Calu3 (cell line): ENCODE measurements at places on chromosomes 6 and 20.
A peak's percentile ranks its signal among the peaks of the same experiment; 100 is the strongest.

DNA sequence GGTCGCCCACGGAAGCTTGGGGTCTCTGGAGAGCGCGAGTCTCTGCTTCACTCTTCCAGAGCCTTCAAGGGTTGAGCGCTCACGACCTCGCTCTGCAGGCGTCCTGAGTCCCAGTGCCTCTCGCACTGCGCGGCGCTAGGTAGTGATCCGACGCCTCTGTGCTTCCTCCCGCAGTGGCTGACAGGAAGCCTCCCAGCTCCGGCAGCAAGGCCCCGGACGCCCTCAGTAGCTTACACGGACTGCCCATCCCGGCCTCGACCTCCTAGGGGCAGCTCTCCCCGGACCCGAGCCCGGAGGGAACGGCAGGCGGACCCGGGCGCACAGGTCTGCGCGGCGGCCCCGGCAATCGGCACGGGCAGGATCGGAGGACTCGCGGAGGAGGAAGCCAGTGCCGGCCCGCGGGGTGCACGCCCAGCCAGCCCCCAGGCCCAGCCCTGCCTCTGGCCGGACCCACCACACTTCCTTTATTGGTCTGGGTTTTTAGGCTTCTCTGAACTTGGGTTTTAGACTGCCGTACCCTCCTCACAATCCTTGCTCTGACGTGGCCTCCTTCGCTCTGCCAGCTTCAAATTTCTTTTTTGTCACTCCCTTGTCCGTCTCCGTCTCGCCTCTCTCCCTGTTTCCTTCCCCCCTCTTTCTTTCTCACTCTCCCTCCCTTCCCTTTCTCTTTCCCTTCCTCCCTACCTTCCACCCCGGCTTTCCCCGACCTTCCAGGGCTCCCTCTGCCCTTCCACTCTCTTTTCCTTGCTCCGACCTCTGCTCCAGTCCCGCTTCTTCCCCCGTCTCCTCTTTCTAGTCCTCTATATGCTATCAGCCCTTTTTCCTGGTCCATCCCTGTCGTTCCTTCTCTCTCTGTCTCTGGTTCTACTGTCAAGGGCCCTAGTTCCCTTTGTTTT lies 9.1 kb downstream of the PAX1 start:
- DNase-seq = no peak

DNA sequence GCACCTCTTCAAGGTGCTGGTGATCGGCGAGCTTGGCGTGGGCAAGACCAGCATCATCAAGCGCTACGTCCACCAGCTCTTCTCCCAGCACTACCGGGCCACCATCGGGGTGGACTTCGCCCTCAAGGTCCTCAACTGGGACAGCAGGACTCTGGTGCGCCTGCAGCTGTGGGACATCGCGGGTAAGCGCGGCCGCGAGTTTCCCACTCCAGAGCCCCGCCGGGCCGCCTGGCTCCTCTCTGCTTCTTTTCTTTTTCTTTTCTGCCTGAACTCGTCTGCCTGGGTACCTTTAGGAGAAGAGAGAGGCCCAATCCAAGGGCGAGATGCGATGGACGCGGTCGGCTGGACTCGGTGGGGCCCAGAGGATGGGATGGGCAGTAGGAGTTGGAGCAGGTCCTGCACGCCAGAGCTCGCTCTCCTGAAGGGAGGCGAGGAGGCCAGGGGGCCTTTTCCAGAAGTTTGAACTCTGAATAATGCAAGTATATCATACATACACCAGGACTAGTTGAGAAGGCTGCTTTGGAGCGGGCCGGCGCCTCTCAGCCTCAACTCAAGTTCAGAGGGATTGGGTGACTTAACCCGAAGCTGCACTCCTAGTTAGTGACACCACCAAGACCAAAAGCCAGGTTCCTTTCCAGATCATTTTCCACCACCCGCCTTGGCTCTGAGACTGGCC lies 445 bp downstream of the RAB32 start:
- DNase-seq = no peak

DNA sequence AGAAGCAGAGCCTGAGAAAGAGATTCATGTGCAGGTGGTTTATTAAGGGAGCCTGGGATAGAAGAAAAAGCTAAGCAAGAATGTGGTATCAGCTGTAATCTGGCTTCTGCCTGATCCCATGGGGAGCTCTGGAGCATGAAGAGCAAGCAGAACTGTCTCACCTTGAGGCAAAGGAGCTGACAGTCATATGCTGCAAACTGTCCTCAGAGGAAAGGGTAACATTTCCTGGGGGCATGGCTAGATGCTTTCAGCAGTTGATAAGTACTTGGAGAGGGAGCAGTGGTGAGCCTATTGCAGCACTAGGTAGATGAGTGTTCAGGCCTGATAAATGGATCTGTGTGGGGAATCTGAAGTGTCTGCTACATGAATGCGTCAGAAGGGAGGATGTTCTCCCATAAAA lies 621.5 kb upstream of the BTBD3 start:
- no peak for DNase-seq

GRCh38 chr6:15533379-15534026 lies 129.3 kb downstream of the DTNBP1 start:
- DNase-seq = no peak

DNA sequence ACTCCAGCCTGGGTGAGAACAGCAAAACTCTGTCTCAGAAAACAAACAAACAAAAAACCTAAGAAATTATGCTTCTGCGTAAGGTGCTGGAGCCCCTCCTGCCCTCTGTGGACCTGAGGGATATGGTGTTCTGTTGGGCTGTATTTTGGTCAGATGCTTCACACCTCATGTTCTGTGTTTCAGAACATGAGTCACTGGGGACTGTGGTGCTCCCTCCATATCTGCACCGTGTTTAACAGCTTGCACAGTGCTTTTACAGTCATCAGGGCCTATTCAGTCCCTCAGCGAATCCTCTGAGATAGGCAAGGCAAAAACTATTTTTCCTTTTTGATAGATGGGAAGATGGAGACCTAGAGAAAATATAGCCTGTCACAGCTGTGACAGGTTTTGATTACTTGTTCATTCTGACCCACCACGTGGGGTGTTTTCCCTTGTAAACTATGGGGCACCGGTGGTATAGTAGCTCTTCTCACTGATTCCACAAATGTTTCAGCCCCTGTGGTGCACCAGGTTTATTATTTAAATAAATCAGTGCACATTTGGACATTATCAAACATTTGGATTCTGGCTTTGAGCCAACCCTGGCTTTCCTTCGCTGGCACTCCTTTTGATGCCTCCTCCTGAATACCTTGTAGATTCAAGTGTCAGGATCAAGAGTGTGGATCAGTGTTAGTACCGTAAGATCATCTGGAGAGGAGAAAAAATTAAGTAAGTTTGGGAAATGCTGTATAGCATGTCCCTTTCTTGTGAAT lies 9.6 kb downstream of the TTPAL start:
- DNase-seq = no peak

DNA sequence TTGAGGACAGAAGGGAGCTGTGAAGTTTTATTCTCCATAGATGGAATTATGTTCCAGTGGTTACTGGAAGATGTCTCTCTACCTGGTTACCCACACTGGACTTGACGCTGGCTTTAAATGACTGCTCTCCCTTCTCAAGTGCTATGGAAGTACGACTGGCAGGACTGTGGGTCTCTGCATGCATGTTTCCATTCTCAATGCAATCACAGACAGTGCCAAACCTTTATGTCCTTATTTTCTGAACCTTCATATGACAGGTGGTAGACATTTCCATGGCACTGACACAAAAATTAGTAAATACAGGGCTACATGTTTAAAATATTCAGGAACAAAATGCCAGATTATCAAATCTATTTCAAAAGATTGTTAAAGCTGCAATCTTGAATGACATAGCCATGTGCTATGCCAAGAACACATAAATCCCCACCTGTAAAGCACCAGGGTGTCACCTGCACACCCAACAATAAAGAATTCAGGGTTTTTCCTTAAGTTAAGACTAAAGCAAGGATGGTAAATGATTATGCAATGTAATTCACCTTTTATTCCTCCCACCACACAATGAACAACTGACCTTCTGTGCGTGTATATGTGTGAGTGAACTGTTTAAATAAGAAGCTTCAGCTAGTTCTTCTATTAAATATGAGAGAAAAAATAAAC lies 153.3 kb upstream of the ENPP5 start:
- no peak for DNase-seq

DNA sequence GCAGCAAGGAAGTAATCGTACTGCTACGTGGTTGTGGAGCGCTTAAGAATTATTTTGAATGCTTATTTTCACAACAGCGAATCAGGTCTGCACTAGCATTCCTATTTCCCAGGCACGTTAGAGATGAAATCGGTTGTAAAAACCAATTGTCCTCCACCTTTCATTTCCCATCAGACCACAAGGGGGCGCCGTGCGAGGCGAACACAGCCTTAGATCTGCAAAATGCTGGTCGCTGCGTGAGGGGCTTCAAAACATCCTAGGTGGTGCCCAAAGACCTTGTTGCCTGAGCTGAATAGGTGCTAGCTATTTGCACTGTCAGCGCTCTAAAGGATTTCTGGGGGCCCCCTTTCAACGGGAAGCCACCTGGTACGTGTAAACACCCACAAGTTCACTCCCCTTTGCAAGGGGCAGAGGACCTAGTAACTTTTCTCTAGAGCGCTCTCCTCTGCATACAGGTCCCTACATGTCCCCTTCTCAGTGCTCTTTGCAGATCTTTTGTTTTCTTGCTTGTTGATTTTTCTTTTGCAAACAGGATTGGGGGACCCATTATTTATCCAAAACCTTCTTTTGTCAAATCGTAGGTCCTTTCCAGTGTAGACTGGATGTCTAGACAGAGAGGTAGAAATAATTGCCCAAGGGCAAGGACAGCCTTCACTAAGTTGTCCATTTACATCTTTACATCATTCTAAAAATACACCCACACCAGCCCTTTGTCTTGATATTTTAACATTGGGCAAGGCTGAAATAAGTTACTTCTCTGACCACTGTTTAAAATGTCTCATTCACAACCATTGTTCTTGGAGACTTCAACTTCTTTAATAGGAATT lies 59.8 kb downstream of the NEDD9 start:
- DNase-seq = peak; percentile 68

- no peak for DNase-seq
These were observed 29.6 kb downstream of the UBD start for GRCh38 chr6:29529956-29530355.

DNA sequence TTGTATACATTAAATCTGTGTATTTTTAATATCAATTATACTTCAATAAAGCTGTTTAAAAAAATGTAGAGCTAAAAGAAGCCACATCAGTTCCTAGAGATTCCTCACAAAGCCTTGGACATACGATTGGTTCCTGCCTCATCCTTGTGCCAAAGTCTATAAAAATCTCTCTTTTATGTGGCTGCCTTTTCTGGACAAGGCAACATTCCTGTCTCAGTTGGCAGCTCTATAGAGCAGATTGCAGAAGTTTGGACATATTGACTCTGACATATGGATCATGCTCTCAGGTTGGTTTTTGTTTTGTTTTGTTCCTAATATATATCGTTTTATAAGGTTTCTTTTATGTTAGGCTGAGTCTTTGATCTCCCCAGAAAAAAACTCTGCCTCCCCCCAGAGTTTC lies 148.9 kb downstream of the MAFB start:
- no peak for DNase-seq

DNA sequence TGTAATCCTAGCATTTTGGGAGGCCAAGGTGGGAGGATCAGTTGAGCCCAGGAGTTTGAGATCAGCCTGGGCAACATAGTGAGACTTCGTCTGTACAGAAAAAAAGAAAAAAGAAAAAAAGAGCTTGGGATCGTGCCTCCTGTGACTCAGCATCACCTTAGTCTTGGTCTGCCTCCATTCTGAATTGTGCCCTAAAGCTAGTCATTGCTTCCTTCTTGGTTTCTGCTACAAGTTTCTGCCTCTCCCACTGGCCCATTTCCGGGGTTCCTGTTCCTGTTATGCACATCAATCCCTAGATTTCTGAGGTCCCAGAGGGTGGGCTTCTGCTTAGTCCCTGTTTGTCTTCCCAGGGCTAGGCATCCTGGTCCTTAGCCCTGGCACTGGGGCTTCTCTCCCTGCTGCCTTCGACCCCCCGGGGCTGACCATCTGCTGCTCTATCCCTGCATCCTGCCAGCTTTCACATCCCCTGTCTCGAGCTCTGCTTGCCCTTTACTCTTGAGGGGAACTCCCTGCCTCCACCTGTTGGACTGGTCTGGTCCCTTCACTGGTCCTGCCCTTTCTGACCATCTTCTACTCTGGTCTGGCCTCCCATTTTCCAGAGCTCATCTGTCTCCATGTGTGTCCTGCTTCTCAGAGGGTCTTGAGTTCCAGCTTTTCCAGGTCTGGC lies 77.5 kb upstream of the ESR1 start:
- DNase-seq = no peak

GRCh38 chr6:148516617-148517016 lies 174.0 kb downstream of the SASH1 start:
- DNase-seq = no peak

GRCh38 chr6:43432009-43432945 lies 4.9 kb downstream of the ABCC10 start:
- no peak for DNase-seq

- no peak for DNase-seq
These were observed 368.6 kb downstream of the BTBD9 start for GRCh38 chr6:38271081-38271480.

DNA sequence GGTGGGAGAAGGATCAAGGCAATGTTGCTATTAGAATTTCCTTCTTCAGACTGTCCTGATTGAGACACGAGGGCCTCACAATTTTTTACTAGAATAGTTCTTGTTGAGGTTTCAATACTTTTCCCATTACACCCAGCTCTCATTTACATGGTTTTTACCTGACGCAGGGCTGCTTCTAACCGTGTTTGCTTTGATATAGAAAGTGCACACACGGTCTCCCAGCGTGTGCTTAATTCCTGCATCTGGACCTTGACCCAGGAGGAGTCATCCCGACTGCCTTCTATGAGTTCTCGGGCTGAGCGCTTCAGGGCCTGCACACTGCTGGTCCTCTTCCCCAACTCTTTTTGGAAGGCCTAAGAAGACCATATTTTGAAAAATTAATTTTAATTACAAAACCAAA lies 160.2 kb downstream of the DST start:
- DNase-seq = no peak

DNA sequence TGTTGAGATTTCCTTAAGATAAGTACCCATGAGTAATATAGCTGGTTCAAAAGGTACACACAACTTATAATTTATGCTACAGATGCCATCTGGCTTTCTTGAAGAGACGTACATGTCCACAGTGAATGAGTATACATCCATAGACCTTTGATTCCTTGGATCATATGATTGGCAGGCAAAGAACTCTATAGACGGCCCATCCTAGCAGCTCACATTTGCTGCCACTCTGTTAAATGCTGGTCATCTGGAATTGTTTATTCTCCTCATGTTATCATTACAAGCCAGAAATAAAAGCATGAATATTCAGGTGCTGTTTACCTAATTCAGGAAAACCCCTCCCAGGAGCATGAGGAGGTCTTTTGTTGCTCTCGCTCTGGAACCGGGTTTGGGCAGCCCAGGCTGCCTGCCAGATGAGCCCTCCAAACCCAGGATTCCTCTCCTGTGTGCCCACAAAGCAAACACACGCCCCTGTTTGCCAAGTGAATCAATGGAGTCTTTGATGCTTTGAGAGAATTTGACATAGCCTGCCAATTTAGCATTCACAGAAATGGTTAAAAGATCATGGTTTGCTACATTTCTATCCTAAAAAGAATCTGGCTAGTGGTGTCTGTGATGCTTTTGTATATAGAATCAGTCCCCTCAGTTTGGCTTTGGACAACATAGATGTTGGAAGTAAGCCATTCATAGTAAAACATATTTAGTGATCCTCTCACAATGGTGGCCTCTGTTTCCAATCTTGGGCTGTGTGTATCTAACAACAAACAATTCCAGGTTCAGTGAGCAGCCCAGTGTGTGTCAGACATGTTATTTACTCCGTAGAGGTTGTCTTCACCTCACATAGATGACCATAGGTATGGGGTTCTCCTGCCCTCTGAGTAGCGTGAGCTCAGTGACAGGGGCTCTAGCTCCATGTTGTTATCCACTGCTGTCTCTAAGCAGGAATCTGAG lies 17.5 kb upstream of the PLCG1 start:
- DNase-seq = peak; percentile 58

GRCh38 chr6:111464184-111464583 lies 18.8 kb downstream of the REV3L start:
- DNase-seq = no peak
